Right atrium auricular region (tissue), 2 donors: ENCODE measurements at places on chromosomes 6 and 20.

DNA sequence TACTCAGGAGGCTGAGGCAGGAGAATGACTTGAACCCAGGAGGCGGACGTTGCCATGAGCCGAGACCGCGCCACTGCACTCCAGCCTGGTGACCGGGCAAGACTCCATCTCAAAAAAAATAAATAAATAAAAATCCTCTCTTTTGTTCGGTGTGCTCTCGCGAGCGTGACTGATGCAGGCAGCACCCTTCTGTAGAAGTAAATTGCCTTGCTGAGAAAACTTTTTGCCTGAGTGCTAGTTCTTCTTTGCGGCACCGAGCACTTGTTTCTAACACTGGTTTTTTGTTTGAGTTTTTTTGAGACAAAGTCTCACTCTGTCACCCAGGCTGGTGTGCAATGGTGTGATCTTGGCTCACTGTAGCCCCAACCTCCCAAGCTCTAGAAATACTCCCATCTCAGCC lies 30.5 kb downstream of the PLN start:
- DNase-seq = no peak

DNA sequence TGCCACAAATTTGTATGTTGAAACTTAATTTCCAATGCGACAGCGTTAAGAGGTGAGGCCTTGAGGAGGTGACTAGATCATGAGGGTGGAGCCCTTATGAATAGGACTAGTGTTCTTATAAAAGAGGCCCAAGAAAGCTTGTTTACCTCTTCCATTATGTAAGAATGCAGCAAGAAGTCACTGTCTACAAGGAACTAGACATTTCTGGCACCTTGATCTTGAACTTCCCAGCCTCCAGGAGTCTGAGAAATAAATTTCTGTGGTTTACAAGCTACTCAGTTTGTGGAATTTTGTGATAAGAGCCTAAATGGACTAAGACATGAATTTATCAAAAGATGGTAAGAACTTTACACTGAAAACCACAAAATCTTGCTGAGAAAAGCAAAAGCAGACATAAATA lies 173.6 kb upstream of the SGK1 start:
- no peak for DNase-seq

GRCh38 chr6:395432-396125 lies 4.0 kb downstream of the IRF4 start:
- DNase-seq = no peak

DNA sequence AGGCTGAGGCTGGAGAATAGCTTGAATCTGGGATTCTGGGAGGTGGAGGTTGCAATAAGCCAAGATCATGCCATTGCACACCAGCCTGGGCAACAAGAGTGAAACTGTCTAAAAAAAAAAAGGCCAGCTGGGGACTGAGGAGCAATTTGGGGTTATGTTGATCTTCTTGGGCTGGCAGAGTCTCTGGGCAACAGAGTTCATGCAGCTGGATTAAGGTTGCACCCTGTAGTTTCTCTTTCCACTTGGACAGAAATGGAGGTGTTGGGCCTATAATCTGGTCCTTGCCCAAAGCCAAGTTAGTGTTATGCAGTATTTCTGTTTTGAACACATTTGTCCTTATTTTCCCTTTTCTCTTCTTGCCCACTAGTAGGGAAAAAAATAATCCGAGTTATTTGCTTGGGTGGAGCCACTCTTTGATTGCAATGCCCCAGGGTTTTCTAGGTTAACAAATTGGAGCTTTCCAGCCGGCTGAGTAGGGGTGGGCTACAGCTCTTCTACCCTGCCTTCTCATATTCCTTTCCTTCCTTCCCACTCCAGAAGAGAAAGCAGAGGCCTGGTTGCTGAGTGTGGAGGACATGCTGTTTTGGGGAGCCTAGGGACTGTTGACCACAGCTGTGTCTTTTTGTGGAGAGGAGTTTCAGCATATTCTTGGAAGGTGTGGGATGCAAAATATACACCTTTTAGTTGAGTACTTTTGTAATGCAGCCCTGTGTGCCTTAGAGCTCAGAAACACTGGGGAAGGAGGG lies 213.9 kb downstream of the SOX4 start:
- no peak for DNase-seq

GRCh38 chr6:36733300-36733699 lies 35.7 kb downstream of the RAB44 start:
- DNase-seq = no peak

DNA sequence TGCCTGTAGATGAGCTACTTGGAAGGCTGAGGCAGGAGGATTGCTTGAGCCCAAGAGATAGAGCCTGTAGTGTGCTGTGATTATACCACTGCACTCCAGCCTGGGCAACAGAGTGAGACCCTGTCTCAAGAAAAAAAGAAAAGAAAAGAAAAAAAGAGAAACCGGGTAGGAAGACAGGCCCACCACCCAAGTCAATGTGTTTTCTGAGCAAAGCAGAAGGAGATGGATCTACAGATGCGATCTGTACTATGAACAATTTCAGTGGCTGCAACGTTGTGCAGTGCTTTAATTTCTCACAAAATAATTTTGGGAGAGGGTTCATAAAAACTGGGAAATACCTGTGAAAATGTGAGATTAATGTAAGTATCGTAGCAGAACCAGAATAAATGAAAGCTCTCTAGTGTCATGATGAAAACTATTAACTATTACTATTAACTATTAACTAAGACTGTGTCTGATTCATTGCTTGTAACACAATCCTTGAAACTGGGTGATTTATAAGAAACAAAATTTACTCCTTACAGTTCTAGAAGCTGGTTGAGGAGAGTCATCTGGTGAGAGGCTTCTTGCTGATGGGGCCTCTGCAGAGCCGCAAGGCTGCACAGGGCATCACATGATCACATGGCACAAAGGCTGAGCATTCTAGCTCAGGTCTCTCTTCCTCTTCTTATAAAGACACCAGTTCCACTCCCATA lies 233.1 kb upstream of the ZNF217 start:
- no peak for DNase-seq

DNA sequence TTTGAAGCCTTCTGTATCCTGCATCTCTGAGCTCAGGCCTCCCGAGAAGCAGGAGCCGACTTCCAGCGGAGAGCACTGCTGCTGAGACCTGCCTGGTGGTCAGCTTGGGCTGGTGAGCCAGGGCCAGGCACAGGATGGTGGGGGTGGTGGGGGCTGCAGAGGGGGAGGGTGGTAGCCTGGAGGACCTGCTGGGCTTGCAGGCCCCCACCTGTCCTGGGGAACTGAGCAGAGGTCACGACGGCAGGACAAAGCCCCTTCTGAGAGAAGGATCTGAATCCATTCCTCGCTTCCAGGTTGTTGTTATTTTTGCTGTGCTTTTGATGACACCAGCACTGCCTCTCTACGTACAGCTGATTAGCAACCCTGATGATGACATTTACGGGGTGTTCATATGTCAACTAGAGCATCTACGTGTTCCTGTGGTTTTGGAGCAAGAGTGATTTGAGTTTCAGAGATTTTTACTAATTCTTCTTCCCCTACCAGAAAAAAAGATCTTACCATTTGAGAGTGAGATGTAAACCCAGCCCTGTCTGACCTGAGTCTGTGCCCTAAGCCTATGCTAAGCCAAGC lies 35.7 kb upstream of the CD93 start:
- no peak for DNase-seq

DNA sequence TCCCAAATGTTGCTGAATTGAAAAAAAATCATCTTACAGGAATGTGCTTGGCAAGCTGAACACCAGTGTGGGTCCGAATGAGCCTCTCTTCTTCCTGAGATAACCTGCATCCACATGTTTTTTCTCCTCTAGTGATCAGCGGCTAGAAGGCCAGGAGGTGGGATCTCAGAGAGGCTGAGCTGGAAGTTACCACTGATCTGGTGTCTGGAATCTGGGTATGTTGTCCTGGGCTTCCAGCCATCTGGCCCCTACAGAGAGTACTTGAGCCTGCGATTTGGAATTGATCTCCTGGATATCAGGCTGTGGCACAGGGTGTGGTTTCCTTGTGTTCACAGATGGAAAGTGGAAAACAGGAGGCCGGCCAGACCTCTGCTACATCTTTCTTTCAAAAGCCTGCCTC lies 35.9 kb downstream of the SULF2 start:
- peak; percentile 63 for DNase-seq

DNA sequence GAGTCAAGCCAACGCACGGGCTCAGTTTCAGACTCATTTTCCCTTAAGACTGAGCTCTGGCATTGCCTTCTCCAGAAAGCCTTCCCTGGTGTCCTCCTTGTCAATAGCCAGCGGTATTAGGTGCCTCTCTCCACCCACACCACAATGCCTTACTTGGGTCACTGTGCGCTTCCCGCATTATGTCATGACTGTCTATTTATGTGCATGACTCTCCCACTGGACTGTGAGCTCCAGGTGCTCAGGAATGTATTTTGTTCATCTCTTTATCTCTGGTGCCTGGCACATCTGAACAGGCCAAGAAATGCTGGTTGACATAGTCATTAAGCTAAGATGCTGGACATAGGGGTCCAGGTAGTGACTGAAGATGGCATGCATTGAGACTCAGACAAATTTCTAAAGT lies 42.7 kb downstream of the DAAM2 start:
- no peak for DNase-seq

DNA sequence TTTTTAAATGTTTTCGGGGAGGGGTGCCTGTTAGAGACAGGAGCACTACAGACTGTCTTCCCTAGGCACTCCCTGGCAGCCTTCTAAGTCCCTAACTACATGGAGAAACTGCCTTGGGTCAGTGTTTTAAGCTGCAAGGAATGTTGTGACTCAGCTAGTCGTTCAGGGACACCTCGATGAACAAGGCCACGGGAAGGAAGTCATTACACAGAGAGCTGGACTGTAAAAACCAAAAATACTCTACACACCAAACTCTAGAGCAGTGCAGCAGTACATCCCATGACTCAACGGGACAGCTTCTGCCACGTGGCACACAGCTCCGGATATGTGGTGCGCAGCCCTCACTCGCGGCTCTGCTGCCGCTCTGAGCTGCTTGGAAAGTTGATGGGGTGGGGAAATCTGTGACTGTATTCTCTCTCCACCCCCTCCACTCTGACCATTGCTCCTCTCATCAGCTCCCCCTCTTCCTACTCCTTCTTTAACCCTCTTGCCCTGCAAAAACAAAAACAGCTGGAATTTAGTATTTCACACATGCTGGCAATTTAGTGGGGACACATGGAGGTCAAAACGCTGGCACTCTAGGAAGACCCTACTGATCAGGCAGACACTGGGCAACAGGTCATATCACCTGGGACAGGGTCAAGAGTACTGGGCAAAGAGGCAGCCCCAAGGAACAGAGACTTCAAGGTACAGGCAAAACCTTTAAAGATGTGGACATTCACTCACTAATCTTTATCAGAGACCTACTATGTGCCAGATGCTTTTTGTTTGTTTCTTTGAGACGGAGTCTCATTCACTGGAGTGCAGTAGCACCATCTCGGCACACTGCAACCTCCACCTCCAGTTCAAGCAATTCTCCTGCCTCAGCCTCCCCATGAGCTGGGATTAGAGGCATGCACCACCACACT lies 10.9 kb upstream of the LPIN3 start:
- peak; percentile 93 for DNase-seq

DNA sequence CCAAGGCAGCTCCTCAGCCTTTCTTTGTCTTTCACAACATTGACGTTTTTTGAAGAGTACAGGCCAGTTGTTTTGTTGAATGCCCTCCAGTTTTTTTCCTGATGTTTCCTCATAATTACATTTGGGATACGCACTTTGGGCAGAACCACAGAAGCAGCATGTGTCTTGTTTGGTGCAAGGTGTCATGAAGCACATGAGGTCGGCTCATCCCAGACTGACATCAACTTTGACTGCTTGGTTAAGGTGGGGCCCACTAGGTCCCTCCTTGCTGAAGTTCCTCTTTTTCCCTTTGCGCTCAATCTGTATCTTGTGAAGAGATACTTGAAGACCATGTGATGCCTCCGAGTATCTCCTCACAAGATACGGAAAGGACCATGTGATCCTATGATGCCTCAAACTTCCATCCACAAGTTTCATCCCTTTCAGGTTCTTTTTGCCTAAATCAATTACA lies 10.5 kb downstream of the SNAI1 start:
- DNase-seq = no peak

DNA sequence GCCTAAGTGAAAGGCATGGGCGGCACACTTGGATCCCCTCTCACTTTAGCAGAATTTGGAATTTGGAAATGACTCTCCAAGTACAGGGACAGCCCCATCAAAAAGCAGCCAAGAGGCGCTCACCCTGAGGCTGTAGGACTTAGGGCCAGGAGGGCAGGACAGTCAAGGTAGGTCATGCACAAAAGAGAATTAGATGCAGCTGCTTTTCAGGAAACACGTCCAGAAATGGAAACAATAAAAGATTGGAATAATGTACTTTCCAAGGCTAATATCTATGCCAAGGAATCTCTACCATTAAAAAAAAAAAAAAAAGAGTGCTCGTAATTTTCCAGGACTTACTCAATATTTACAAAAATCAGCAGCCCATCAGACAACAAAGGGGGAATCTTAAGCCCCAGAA lies 19.9 kb downstream of the PREP start:
- DNase-seq = no peak

GRCh38 chr20:9399322-9399721 lies 115.1 kb upstream of the LAMP5 start:
- DNase-seq = no peak

GRCh38 chr6:110951008-110951407 lies 7.5 kb upstream of the GTF3C6 start:
- DNase-seq = no peak

- DNase-seq = no peak
Measured at GRCh38 chr20:62655282-62656196, 13.2 kb downstream of the SLCO4A1 start.

DNA sequence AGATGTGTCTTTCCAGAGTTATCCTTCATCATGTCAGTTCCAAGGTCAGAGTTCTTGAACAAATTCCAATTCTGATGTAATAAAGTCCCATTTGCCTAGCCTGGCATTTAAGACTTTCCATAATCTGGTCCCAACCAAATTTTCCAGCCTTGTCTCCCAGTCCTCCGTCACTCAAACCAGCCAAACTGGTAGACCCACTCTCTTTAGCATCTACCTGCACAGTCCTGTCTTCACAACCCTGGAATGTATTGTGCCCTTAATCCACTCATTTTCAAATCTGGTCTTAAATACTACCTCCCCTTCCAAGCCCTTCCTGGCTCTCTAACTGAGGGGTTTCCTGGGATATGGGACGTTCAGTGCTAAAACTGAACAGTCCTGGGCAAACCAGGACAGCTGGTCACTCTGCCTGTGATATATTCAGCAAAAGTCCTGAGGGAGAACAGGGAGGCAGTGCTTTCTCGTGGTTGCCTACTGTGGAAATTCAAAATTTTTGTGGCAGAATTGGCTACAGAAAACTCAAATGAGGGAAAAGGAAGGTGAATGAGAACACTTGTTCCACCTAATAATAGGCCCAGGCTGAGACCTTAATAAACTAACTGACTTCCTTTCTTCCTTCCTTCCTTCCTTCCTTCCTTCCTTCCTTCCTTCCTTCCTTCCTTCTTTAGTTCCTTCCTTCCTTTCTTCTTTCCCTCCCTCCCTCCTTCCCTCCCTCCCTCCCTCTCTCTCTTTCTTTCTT lies 10.8 kb upstream of the AKAP7 start:
- no peak for DNase-seq
